ENCODE measurements at places on chromosomes 6 and 20. TPM values are rescaled to one million over a fixed set of nuclear protein-coding genes. Genes with fewer than 3 reads are reported as not detected.

CRIP3 gene
- 1.8 TPM for total RNA-seq

SMLR1 gene
- total RNA-seq, result not detected

DNA sequence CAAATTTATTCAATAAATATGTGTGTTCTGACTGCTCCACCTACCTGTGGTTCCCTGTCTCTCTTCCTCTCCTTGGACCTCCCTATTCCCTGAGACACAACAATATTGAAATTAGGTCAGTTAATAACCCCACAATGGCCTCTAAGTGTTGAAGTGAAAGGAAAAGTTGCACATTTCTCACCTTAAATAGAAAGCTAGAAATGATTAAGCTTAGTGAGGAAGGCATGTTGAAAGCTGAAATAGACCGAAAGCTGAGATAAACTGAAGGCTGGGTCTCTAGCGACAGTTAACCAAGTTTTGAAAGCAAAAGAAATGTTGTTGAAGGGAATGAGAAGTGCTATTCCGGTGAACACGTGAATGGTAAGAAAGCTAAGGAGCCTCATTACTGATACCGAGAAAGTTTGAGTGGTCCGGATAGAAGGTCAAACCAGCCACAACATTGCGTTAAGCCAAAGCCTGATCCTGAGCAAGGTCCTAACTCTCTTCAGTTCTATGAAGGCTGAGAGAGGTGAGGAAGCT, 34.1 kb downstream of the UST start:
- H3K4me1 ChIP-seq, result peaks cover 9% of the 10 kb centered on the region
- peak overlapping the region; percentile 31 for H3K4me3 ChIP-seq
- no peak overlapping the region for H3K27ac ChIP-seq
- no peaks in the 10 kb centered on the region for H3K36me3 ChIP-seq

DNA sequence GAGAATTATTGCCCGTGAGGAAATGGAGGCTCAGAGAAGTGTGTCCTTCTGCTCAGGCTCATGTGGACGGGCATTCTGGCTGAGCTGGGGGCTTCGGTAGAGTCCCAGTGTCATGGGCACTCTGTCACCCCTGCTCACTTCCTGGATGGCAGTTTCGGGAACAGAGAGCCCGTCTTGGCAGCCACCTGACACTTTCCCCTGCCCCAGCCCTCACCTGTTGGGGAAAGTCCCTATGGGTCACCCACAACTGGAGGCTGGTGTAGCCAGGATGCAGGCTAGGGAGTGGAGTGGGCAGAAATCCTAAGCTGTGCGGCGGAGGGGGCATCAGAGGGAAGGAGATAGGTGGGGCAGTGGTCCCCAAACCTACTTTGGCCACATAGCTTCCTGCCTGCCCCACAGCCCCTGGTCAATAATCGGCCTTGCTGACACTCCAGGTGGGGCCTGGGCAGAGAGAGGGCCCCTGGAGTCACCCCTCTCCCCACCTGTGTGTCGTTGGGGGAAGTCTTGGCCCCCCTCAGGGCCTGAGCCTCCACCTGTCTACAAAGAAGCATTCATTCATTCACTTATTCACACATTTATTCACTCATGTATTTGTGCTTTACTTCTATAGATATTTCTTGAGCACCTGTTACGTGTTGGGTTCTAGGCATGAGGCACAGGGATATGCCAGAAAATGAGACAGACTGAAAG, 40.5 kb downstream of the SNAI1 start:
- H3K36me3 ChIP-seq, result no peaks in the 10 kb centered on the region
- no peaks in the 10 kb centered on the region for H3K27me3 ChIP-seq
- DNase-seq, result no peak
- H3K4me1 ChIP-seq, result no peaks in the 10 kb centered on the region
- no peak overlapping the region for H3K4me3 ChIP-seq

- H3K4me3 ChIP-seq, result no peak overlapping the region
- H3K36me3 ChIP-seq, result no peaks in the 10 kb centered on the region
- no peak overlapping the region for H3K27ac ChIP-seq
- H3K4me1 ChIP-seq, result no peaks in the 10 kb centered on the region
- no peaks in the 10 kb centered on the region for H3K27me3 ChIP-seq
Measured at GRCh38 chr6:63186970-63187369, 24.3 kb upstream of the FKBP1C start.

All from CD4-positive, alpha-beta T cell (primary cell).